ENCODE measurements at places on chromosomes 7 and 10.

DNA sequence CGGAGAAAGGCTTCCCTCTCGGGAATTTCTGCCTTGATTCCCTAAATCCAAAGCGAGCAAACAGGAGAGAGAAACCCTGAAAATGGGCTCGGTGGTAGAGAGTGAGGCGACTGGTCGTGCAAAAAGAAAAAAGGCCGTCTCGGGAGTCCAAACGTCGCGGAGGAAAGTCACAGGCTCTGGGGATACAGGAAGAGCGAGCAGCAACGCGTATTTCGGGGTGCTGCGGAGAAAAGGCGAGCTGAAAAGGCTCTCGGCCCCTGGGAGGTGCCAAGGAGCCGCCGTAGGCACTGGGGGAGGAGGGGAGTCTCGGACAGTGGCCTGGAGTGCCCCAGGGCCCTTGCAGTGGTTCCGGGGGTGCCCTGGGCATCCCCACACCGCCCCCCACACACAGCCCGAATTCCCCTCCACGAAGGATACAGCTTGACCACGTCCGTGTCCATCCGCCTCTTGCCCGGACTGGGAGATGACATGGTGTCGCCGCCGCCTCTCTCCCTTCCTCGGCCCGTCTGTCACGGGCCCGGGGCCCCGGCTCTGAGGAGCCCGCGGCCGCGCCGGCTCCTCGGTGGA lies 591 bp downstream of the UBE2H start:
- peak; percentile 47 for DNase-seq

GRCh38 chr7:71995111-71995510 lies 417.0 kb downstream of the CALN1 start:
- DNase-seq = no peak

DNA sequence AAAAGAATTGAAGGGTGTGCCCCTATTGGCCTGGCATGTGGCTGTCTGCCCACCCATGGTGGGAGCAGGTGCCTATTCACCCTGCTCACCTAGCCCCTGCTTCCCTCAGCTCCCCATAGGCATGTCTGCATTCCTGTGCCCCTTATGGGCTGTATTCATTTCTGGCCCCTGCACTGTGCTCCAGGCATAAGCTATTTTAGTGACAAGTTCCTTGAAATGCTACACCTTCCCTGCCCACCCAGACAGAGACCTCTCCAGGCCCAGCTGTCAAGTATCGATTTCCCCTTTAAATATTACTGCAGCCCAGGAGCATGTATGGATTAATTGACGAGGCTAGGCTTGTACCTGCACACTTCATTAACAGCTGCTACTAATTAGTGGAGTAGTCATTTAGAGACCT lies 235.4 kb downstream of the RPS24 start:
- no peak for DNase-seq

DNA sequence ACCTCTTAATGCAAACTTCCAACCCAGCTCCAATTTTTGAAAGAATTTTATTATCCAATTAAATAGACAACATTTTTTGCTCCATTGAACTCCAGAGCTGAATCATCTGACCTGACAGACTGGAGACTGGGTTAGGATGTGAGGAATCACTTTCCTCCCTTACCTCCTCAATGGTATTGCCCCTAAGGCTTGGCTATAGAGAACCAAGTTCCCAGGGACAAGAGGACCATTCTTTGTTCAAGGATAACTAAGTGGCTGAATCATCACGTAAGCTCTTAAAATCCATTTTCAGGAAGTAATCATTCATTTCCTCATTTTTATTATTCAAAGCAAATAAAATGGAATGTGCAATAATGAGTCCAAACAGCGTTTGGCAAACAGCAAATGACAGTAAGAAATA lies 335.1 kb downstream of the GATA3 start:
- peak; percentile 39 for DNase-seq

DNA sequence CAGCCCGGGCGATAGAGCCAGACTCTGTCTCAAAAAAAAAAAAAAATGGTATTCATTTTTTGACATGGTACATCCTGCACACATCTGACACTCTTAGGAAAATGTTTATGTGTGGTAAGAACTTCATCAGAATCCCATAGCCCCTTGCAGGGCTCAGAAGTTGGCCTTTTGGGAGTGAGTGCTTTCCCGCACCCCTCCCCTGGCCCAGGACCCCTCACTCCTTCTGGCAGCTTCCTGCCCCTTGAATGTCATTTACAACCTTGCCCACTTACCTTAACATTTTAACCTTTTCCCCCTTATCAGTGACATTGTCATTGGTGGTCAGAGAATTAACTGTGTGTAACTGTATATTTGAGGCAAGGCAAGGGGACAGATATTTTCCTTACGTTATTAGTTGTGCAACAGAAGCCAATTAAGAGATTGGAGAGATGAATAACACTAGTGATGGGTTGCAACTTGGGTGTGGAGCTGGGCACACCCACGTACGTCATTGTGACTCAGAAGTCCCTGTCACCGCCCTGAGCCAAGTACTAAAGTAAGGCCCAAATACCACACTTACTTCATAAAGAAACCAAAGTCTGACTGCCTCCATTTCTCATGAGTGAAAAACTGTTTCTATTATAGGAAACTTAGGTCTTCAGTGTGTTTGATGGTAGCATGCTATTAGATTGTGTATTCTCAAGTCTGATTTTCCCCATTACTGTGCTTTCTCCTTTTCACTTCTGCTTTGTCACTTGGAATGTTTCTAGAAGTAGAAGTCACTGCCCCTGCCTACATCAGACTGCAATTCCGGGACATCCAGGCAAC lies 31.6 kb downstream of the OGDH start:
- DNase-seq = peak; percentile 86

Measured in EL (cell line).